SW 1271 (cell line): ENCODE measurements at places on chromosomes 7 and 10.
A peak's percentile ranks its signal among the peaks of the same experiment; 100 is the strongest.

GRCh38 chr10:73810735-73811465 is 498 bp downstream of the NDST2 start:
- DNase-seq, result no peak

- DNase-seq, result no peak
Observed at GRCh38 chr10:86955501-86956194, 1.8 kb downstream of the MMRN2 start.

GRCh38 chr7:47256016-47256415 is 325.9 kb downstream of the TNS3 start:
- no peak for DNase-seq

GRCh38 chr10:13712837-13713581 is 126.2 kb downstream of the PRPF18 start:
- peak; percentile 88 for DNase-seq

DNA sequence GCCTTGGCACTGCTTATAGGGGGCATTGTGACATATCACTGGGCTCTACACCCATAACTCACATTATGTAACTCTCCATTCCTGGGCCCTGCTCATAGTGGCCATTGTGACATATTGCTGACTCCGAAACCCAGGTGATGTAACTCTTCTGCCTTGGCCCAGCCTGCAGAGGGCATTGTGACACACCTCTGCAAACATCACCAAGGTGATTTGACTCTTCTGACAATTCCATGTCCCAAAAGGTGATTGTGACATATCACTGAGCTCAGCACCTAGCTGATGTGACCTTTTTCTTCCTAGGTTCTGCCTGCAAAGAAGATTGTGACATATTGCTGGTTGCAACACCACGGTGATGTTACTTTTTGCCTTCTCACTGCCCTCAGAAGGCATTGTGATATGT is 36.5 kb upstream of the ZNF680 start:
- DNase-seq, result no peak

DNA sequence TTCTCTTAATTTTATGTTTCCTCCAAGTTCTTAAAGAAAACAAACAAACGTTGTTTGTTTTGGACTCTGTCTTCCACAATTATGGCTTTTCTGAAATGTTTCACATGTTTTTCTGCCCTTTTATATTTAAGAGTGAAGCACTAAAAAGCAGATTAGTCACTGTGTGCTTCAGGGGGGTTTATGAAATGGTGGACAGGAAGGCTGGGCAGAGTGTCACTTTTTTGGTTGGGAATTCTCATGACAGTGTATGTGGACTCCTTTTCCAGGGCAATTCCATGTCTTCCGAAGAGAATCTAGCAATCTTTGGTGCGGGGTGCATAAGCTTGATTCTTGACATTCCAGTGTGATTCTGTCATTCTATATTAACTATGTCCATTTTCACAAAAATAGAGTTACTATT is 669.4 kb downstream of the PARD3 start:
- no peak for DNase-seq
